ENCODE measurements at places on chromosomes 13 and 19.

DNA sequence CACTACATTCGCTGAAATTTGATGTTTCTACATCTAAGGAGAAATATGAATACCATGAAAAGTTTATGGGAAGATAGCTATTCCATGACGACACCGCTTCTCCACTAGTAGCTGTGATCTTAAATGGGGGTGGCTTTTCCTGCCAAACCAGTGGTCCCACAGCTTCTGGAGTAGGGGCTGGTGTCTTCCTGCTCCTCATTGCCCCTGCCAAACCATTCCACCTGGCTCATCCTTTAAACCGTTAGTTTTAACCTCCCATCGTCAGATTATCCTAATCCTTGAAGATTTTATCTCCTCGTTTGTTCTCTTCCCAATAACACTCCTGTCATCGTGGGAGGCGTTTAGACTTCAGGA lies 568 bp upstream of the ZNF230 start:
- DNase-seq = no peak

DNA sequence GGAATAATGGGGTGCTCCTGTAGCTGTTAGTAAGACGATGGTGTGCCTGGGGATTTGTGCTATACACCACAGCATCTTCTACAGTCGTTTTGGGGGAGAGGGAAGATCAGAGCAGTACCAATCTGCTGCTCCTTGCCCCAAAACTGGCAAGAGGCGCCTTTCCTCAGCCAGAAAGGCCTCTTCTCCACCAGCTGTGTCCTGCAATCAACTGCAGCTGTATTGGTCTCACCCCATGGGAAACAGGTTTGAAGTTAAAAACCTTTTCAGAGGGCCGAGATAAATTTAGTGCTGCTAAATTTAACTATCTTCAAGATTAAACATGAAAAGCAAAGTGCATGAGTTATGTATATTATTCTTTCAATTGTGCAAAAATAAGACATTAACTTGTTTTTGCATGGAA lies 1.2 kb upstream of the RNASEH2B start:
- DNase-seq = no peak

- DNase-seq = no peak
Observed at GRCh38 chr19:17021793-17022590, 4.6 kb downstream of the CPAMD8 start.

GRCh38 chr19:29275266-29275665 lies 62.3 kb upstream of the UQCRFS1 start:
- no peak for DNase-seq

DNA sequence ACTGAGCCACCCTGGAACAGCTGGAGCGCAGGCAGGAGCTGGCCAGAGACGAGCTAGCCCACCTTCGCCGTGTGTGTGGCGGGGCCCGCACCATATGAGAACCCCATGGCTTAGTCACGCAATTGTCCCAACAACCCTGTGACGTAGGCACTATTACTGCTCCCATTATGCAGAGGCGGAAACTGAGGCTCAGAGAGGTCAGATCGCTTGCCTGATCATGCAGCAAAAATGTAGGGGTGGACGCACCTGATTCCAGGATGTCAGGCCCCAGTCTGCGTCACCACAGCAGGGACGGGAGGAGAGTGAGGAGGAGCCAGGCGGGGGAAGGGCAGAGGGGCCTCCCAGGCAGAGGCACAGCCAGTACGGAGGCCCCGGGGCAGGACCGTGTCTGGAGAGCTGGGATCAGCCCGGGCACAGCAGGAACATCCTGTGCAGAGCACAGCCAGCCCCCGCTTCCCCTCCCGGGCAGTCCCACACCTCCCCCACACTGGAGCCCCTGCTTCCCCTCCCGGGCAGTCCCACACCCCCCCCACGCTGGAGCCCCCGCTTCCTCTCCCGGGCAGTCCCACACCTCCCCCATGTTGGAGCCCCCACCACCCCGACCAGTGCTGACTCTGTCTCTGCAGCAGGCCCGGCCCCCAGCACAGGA lies 16.7 kb downstream of the PIP5K1C start:
- DNase-seq = peak; percentile 55

DNA sequence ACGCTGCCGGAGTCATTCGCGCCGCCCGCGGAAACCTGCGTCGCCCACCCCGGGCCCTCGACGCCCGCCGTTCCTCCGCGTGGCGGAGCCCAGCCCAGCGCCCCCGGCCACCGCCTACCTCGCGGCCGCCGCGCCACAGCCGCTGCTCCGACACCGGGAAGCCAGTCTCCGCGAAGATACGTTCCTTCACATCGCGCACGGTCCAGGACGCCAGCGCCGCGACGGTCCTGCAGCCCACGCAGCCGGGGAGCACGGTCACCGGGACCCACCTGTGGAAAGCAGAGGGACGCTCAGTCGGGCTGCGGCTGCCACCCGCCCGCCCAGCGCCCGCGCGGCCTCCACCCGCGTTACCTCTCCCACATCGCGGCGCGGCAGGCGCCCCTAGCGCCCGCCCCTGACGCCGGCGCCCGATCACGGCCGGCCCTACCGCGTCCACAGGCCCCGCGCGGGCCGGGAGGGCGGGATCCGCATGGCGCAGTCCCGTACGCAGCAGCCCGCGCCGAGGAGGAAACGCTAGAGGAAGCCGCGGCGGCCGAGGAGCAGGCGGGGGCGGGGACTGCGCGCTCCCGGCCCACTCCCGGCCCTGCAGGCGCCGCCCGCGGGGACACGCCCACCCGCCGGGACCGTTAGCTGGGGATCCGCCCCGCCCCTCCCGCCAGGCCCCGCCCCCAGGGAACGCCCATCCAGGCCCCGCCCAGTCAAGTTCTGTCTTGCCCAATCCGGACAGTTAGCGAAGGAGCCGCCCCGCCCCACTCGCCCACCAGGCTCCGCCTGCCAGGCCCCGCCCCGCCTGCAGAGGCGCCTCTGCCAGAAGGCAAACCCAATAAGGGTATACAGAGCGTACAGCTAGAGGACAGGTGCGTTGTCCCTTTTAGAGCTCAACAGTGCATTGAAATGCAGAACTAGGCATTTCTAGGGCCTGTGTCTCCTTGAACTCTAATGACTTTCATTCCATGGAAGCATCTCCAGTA lies 58.2 kb downstream of the SACS start:
- DNase-seq = peak; percentile 99

DNA sequence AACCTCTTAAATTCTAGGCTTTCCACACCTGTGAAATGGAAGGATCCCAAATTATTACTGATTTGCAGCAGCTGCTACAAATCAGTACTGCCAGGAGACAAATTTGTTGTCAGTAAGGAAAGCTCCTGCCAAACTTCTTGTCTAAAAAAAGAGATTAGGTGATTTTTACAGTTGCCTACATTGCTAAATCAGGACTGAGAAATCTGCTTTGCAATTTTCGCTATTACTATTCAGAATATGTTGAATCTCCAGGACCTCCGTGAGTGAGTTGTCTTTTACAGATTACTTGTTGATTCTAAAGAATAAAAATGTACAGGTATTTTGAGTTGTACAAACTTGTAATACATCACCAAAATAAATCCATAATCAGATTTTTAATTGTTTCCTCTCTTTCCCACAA lies 1815.9 kb downstream of the PCDH9 start:
- no peak for DNase-seq

- DNase-seq = peak; percentile 48
Observed at GRCh38 chr13:92122186-92122853, 723.9 kb downstream of the GPC5 start.

DNA sequence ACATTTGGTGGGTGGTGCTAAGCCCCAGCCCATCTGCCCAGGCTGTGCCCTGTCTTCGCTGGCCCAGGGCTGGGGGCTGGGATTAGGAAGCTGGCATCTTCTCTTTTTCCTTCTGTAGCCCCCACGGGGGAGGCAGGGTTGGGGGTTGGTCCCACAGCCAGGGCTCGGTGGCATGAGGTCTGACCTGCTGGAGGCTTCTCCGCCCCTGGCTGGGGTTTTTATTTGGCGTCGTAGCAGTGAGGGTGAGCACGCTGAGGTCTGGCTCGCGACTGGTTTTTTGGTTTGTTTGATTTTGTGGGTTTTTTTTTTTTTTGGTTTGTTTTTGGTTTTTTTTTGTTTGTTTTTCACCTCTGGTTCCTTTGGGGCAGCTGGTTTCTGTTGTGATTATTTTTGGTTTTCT lies 14.7 kb downstream of the ZNF574 start:
- DNase-seq = no peak

DNA sequence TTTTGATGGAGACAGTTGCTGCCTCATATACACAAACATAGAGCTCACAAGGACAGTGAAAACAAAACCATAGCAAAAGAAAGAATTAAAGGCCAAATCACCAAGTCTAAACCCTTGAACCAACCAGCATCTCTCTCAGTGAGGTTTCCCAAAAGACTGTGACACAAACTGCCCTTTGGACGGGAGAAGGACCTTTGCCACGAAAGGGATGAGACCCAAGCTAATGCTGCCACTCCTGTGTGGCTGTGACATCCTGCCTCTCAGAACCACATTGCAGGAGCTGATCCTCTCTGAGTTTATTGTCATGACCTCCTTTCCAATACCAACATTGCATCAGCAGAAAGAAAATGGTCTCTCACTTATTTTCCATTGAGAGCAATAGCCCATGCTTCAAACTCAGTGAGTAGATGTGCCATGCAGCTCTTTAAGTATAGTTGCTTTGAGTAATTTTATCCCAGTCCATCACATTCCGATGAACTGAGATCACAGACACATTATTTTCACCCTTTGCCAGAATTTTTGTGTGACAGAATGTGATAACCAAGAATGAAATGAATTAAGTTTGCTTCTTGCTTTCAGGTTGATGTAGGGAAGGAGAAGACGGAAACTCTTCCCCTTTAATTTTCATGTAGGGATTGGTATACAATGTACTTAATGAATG lies 133.5 kb upstream of the IRS2 start:
- no peak for DNase-seq

- no peak for DNase-seq
Observed at GRCh38 chr13:37360556-37360955, 238.0 kb downstream of the POSTN start.

- DNase-seq = no peak
Observed at GRCh38 chr19:29323440-29324290, 110.7 kb upstream of the UQCRFS1 start.

DNA sequence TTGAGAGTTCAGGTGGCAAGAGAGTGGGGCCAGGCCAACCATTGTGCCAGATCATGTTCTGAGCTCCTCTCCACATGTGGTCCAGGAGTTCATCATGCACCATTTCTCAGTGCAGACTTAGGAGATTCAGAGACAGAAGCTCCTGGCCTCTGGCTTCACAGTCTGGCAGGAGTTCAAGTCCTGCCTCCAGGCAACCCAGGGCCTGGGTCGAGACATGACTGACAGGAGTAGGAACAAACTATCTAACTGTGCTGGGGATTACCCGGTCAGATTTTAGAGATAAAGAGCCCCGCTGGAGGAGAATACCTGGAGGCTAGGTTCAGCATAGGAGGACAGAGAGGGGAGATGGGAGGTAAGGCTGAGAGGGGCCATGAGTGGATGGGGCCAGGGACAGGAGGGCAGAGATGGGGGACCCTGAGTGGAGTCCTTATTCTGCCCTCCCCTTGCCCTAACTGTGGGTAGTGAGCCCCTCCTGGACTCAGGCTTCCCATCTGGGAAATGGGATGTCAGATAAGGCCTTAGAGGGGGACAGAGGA lies 906 bp upstream of the CYP4F11 start:
- DNase-seq = no peak

DNA sequence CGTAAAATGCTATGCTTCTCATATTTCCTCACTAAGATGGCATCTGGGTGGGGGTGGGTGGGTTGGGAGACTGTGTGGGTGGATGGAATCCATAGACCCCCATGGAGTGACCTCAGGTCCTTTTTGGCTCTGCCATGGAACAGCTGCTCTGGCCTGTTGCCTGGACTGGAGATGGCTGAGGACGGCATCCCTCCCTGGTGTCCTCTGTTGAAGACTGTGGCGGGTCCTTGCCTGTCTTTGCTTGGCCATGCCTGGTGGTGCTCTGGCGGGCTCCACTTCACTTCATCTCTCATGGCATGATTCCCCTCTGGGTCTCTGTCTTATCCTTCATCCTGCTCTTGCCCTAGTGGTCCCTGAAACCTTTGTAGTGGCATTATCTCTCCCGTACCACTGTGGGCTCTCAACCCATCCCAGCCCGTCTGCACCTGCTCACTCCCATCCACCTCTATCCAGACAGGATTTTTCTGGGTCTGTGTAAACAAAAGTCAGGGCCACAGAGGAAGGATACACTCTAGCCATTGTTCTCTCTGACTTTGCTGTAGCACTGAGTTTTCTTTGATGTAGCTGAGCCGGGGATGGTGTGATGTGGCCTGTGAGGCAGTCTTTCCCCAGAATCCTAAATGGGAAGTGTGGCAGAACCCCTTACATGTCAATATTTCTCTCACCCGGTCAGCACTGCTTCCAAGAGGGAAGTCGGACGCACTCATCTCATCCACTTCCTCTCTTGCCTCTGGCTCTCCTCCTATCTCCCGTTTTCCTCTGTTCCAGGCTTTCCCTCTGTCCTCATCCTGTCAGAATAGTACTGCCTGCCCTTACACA lies 36.1 kb downstream of the WDFY2 start:
- no peak for DNase-seq

- peak; percentile 97 for DNase-seq
Observed at GRCh38 chr13:30673669-30674521, 56.2 kb downstream of the USPL1 start.

GRCh38 chr13:61477619-61478018 lies 62.0 kb upstream of the PCDH20 start:
- no peak for DNase-seq

GRCh38 chr19:31164791-31165251 lies 184.4 kb downstream of the TSHZ3 start:
- peak; percentile 53 for DNase-seq

GRCh38 chr13:104288496-104288895 lies 1222.3 kb upstream of the SLC10A2 start:
- peak; percentile 37 for DNase-seq

- DNase-seq = no peak
Observed at GRCh38 chr13:29196409-29197074, 376.4 kb downstream of the MTUS2 start.

DNA sequence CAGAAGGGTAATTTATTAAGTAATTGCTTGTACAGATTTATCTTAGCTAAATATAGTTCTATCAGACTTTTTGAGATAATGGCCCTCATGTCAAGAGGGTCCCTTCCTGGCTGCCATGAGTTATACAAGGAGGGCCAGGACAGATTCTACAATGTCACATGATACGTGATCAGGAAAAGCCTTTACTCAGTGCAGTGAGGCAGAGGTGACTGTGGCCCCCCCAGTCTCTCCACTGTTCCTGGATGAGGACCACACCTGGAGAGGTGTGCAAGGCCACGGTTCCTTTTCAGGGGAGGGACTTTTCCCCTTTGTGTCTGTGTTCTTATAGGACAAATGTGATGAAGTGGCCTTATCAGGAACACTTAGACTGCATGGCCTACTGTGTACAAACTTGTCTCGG lies 54.3 kb upstream of the LRCH1 start:
- no peak for DNase-seq

- DNase-seq = no peak
Observed at GRCh38 chr13:33180122-33180804, 105.3 kb downstream of the STARD13 start.

- peak; percentile 94 for DNase-seq
Observed at GRCh38 chr19:45882652-45883585, 3.0 kb downstream of the IRF2BP1 start.
